ENCODE measurements at places on chromosomes 4 and X.

DNA sequence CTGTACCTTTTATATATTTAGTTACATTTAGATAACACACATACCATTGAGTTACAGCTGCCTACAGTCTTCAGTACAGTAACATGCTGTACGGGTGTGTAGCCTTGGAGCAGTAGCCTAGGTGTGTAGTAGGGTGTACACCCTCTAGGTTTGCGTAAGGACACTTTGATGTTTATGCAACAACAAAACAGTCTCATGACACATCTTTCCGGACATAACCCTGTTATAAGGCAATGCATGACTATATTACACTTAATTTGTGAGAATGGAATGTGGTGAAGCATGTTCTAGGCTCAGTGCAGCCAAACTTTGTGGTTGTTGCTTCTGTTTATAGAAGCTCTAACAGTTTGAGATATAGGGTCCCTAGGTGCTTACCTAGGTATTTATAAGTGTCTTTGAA is 65.4 kb downstream of the SPRY1 start:
- no peak for DNase-seq

DNA sequence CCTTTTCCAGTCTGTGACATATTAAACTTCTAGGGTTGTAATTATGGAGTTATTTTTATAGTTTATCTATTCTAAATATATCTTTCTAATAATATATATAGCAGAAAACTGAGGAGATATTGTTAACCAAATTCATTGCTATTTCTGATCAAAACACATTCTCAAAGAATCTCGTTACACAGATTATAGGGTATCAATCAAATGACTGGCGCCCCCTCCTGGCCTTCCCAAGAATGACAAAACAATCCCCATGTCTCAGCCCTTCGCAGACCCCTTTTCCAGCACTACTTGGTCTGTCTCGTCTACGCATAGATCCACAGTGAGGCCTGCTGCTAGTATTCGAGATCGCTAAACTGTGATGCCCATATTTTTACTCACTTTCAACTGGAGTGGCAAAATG is 209.3 kb downstream of the GPC3 start:
- peak; percentile 6 for DNase-seq

GRCh38 chr4:38382520-38382919 is 281.5 kb upstream of the KLF3 start:
- no peak for DNase-seq

- no peak for DNase-seq
These were observed 18.5 kb downstream of the METAP1 start for GRCh38 chr4:99013884-99014523.

DNA sequence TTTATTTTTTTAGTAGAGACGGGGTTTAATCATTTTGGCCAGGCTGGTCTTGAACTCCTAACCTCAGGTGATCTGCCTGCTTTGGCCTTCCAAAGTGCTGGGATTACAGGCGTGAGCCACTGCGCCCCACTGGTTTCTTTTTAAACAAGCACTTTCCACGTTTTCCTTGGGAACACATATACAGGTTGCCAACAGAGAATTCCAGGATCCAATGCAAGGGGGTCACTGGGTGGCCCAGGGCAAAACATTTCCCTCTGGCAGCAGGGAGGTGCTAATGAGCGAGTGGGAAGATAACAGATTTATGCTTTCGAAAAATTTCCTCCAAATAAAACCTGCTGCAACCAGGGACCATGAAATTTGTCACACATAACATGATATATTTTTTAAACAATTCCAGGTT is 41.1 kb downstream of the ADRA2C start:
- no peak for DNase-seq

GRCh38 chr4:15343000-15343399 is 84.8 kb upstream of the C1QTNF7 start:
- DNase-seq = no peak

DNA sequence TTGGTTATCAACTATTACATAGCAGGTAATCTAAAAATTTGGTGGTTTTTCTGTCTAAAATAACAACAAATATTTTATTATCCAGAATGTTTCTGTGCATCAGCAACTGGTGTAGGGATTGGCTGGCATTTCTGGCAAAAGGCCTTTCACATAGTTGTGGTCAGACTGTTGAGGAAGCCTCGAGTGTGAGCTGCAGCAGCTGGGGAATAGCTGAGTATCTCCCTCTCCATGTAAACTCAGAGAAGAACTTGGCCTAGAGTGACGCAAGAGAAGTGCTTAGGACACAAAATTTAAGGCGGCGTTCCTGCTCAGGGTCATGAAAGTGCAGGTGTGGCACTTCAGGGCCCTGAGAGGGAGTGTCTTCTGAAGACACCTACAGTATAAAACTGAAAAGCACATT is 558.9 kb downstream of the SPOCK3 start:
- no peak for DNase-seq

- peak; percentile 17 for DNase-seq
These were observed 184.3 kb downstream of the NAA11 start for GRCh38 chr4:79141530-79141929.

DNA sequence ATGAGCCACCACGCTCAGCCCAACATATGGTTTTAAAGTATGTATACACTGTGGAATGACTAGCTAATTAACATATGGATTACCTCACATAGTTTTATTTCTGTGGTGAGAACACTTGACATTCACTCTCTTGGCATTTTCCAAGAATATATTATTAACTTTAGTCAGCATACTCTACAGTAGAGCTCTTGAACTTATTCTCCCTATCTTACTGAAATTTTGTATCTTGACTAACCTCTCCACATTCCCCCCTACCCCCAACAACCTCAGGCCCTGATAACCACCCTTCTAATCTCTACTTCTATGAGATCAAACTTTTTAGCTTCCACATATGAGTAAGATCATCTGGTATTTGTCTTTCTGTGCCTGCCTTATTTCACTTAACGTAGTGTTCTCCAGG is 38.6 kb upstream of the AGA start:
- no peak for DNase-seq

DNA sequence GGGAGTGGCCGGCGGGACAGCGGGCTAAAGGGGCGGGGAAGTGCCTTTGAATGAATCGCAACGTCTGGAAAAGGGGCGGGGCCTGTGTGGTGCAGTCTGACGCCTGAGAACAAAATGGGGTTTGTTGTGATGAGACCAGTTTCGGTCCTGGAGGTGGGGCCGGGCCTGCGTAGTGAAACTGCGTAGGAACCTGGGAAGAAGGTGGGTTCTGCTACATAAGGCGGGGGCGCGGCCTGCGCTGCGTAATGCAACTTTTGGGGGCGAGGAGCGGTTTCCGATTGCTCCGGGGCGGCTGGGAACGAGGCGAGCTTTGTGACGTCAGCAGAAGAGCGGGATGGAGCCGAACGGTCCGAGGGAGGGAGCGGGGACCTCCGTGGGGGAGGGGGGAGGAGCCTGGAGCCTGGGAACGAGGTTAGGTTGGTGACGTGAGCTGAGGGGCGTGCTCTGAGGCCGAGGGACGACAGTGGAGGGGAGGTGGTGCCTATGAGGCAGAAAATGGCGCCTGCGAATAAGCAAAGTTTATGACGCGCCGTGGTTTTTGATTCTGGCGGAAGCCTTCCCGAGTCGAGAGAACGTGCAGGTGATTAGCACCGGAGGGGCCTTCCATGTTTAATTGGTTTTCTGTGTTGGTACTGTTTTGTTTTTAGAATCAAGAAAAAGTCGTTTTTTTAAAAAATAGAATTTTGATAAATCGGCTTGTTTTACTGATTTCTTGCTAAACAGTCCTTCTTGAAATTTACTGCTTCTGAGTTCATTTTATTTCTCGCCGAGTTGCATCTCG is 714 bp downstream of the USP11 start:
- DNase-seq = peak; percentile 87

- DNase-seq = no peak
These were observed 142.9 kb upstream of the SFRP2 start for GRCh38 chr4:153931804-153932203.

- DNase-seq = no peak
These were observed 4.2 kb downstream of the BCOR start for GRCh38 chrX:40093586-40093985.

GRCh38 chr4:93878566-93878965 is 50.0 kb downstream of the ATOH1 start:
- DNase-seq = no peak

- DNase-seq = no peak
These were observed 116.8 kb downstream of the SCD5 start for GRCh38 chr4:82681754-82682153.

DNA sequence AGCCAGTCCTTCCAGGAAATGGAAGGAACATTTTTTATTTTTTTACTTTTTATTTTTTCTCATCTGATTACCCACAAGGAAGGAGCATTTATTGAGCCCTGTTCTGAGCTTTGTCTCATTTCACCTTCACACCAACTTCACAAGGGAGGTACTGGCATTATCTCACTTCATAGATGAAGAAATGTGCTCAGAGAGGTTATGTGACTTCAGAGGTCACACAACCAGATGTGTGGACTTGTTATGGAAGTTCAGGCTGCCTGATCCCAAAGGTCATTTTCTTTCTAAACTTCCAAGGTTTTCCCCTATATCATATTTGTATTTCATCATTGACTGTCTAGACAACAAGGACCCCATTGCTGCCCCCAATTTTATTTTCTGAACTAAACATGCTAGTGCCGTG is 160.3 kb downstream of the DCLK2 start:
- DNase-seq = no peak

DNA sequence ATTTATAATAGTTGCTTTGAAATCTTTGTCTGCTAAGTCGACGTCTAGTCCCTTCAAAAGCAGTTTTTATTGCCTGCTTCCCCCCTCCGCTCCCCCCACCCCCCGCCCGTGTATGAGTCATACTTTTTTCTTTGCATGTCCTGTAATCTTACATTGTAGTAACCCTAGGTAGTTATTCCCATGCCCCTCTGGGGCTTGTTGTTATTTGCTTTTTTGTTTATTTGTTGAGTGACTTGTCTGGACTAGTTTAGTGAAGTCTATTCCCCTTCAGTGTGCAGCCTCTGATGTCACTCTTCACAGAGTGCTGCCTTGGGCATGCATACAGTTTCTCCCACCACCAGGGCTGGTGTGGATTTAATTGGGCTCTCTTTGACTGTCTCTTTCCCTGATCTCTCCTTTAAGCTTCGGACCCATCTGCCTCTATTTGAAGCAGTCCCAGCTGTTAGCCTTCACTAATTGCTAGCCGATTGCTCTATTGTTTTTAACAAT is 86.2 kb downstream of the PPEF1 start:
- no peak for DNase-seq

DNA sequence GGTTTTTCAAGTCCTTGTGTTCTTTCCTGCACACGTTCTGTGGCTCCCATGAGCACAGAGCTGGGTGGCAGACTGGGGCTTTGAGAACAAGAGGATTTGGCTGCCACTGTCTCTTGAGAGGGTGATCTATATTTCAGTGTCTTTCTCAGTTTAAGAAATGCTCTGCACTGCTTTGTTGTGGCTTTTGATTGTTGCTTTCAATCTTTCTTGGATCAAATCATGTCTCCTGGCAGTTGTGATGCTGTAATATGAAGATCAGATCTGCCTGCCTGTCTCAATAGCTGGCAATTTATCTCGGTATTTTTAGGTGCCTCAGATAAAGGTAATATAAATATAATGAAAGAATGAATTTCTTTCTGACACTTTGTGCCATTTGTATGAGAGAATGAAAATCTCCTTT is 273.3 kb upstream of the LCORL start:
- DNase-seq = no peak

- no peak for DNase-seq
These were observed 34.7 kb downstream of the NHS start for GRCh38 chrX:17409566-17410290.

GRCh38 chr4:176902710-176903323 is 110.1 kb upstream of the VEGFC start:
- DNase-seq = peak; percentile 48
